ENCODE measurements at places on chromosomes 7 and 10. TPM values are rescaled to one million over a fixed set of nuclear protein-coding genes. Genes with fewer than 3 reads are reported as not detected.
A peak's percentile ranks its signal among the peaks of the same experiment; 100 is the strongest.

CARD11 gene
- total RNA-seq: 72.1 TPM

GRCh38 chr10:92714152-92714845 lies 24.5 kb downstream of the HHEX start:
- no peaks in the 10 kb centered on the region for H3K27me3 ChIP-seq
- no peak for DNase-seq
- H3K4me1 ChIP-seq: no peaks in the 10 kb centered on the region
- H3K36me3 ChIP-seq: no peaks in the 10 kb centered on the region
- H3K27ac ChIP-seq: no peak overlapping the region
- no peak overlapping the region for H3K4me3 ChIP-seq

KIFBP gene
- 19.3 TPM for total RNA-seq

GRCh38 chr10:49177391-49178355 lies 10.5 kb downstream of the TMEM273 start:
- no peak overlapping the region for H3K4me3 ChIP-seq
- no peaks in the 10 kb centered on the region for H3K27me3 ChIP-seq
- H3K36me3 ChIP-seq: no peaks in the 10 kb centered on the region
- DNase-seq: no peak
- H3K27ac ChIP-seq: peak overlapping the region; percentile 65

- no peak overlapping the region for H3K27ac ChIP-seq
- no peaks in the 10 kb centered on the region for H3K4me1 ChIP-seq
- DNase-seq: no peak
- no peak overlapping the region for H3K4me3 ChIP-seq
- H3K27me3 ChIP-seq: no peaks in the 10 kb centered on the region
Measured at GRCh38 chr7:25187932-25188331, 40.4 kb downstream of the NPVF start.

SORBS1 gene
- 0.92 TPM for total RNA-seq

DNA sequence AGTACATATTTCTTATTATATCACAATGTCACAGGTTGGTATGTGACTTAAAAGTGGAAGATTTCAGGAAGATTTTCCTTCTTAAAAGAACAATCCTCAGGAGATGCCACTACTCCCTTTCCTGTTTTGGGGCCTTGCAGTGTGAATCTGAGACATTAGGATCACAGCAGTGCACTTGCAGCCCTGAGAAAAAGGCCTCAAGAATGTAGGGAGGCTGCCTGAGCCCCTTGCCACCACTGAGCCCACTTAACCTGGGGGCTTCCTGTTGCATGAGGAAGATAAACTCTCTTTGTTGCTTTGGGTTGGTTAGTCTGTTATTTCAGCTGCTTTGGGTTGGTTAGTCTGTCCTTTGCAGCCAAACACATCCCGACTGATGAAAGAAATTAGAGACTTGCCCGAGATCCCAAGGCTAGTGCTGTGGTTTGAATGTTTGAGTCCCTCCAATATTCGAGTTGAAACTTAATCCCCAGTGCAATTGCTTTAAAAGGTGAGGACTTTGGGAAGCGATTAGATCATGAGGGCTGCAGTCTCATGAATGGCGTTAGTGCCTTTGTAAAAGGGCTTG lies 151.3 kb upstream of the SP4 start:
- no peak overlapping the region for H3K27ac ChIP-seq
- H3K27me3 ChIP-seq: no peaks in the 10 kb centered on the region
- H3K4me3 ChIP-seq: no peak overlapping the region

All from CD8-positive, alpha-beta memory T cell (primary cell).